ENCODE measurements at places on chromosomes 16 and 17.

GRCh38 chr17:26963163-26963503 is 330.8 kb upstream of the WSB1 start:
- no peak for DNase-seq

GRCh38 chr16:15640966-15641365 is 2.0 kb downstream of the MARF1 start:
- DNase-seq, result no peak

DNA sequence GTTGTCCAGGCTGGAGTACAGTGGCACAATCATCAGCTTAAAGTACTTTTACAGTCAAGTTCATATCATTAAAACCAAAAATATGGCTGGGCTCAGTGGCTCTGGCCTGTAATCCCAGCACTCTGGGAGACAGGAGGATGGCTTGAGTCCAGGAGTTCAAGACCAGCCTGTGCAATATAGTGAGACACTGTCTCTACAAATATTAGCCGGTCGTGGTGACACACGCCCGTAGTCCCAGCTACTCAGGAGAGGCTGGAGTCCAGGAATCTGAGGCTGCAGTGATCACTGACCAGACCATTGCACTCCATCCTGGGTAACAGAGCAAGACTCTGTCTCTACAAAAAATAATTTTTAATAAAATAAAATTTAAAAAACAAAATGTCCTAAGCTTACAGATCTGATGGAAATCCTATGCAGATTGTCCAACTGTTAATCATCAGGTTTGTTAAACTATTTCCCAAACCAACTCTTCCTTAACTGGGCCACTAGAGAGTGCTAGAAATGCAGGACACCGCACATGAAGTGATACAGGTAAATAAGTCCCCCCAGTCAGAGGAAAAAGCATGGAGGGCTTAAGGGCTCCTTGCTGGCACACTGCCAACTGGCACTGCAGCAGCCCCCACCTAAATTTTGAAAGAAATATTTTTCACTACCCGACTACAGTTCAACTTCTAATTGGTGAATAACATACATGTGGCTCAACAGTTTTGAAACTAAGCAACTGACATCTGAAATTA is 2.8 kb downstream of the USP22 start:
- peak; percentile 82 for DNase-seq

- no peak for DNase-seq
These were observed 167.1 kb upstream of the FOXF1 start for GRCh38 chr16:86343027-86343795.

GRCh38 chr16:78460428-78460827 is 361.0 kb downstream of the WWOX start:
- DNase-seq, result no peak

GRCh38 chr16:582614-583331 is 7.1 kb upstream of the RAB40C start:
- peak; percentile 30 for DNase-seq

DNA sequence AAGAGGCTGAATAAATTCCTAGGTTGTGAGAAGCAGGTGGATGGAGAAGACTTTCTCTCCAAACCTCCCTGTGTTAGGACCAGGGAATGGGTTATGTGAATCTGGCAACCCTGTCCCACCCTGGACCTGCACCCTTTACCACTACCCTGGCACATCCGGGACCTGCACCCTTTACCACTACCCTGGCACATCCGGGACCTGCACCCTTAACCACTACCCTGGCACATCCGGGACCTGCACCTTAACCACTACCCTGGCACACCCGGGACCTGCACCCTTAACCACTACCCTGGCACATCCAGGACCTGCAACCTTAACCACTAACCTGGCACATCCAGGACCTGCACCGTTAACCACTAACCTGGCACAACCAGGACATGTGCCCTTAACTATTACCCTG is 207.0 kb upstream of the CACNG3 start:
- DNase-seq, result no peak

DNA sequence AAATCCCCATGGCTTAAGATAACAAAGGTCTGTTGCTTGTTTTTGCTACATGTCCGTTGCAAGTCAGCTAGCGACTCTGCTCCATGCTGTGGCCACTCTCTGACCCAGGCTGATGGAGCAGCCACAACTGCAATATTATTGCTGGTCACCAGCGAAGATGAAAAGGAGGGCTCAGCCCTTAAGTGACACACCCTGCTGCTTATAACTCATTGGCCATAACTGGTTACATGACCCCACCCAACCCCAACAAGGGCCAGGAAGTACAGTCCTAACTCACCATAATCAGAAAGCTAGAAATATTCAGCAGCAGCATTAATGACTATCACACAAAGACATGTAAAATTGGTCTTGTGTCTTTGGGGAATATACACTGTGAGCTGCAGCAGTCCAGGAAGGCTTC is 224.3 kb downstream of the SOX9 start:
- DNase-seq, result no peak

GRCh38 chr16:66910175-66910940 is 8.3 kb downstream of the CDH16 start:
- DNase-seq, result no peak

DNA sequence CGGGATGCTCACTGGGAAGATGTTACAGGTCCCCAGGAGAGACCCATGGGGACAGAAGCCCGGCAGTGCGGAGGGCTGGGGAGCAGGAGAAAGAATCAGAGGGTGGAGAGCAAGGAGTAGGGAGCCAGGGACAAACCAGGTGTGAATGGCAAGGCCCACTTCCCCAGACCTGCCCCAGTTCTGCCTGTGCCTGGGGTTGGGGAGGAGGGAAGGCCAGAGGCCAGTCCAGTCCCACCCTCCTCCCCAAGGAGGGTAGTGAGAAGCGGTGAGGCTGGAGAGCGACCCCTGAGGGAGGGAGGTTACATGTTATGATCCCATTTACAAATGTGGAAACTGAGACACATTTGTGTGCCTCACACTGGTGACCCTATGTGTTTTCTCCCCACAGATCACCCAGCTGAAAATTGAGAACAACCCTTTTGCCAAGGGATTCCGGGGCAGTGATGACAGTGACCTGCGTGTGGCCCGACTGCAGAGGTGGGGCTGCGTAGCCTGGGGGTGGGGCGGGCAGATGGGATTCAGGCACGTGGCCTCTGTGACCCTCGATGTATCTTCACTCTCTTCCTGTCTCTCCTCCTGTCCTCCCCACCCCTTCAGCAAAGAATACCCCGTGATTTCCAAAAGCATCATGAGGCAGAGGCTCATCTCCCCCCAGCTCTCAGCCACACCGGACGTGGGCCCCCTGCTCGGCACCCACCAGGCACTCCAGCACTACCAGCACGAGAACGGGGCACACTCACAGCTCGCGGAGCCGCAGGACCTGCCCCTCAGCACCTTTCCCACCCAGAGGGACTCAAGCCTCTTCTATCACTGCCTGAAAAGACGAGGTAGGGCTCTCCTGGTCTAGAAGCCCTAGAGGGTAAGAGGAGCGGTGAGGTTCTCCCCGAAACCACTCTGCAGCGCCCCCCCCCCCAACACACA is 27.5 kb downstream of the TBX4 start:
- no peak for DNase-seq

DNA sequence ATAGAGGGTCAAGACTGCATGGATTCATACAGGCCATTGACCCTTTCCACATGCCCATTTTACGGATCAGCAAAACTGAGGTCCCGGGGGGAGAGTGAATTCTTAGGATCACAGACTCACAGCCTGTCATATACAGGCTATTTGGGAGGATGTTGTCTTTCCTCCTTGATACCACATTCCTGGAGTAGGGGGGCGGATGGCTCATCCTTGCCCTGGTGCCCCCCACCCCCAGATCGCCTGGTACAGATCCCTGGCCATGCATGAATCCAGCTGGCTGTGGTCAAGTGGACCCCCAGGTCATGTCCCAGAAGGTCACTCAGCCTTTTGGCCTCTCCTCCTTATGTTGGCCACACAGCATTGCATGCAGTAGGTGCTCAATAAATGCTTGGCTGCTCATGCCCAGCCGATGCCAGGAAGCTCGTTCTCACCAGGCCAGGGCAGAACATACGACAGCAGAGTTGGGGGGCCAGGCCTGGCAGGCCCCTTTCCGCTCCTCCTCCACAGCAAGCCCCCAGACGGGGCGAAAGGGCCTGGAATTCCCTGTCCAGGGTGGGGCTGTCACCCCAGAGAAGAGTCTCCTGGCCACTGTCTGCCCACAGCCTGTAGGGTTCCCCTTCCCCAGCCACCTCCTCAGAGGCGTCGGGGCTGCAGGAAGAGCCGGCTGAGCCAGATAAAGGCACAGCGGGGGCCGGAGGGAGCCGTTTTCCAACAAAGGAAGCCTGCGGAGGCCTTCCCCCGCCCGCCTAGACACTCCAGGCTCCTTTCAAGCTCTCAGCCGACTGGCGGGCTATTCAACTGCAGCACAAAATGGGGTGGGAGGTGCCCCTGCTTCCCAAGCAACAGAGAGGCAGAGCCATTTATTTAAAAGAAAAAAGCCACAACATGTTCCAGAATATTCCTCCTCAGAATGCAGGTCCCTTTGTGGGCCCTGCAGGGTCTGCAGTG is 215.7 kb upstream of the CIBAR2 start:
- DNase-seq, result peak; percentile 64

DNA sequence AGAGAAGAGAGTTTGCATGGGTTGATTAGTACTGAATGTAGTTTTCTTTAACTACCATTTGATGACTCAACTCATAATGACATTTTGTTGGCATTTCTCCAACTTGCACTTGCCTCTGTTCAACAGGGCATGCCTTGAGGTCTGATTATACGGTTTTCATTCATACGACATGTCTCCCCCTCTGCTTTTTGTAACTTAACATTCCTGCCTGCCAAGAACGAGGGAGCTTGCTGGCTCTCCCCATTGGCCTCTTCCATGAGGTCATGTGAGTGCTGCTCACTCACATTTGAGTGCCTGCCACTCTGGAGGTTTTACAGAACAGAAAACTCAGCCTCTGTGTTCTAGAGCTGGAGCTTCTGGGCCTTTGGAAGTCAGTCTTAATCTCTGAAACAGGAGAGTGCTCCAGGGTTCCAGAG is 19.7 kb downstream of the MAP2K6 start:
- DNase-seq, result peak; percentile 44

GRCh38 chr16:35743101-35743692 is 2283.8 kb downstream of the TP53TG3F start:
- DNase-seq, result no peak

- DNase-seq, result no peak
These were observed 6.2 kb upstream of the SLC7A6 start for GRCh38 chr16:68257906-68258800.

DNA sequence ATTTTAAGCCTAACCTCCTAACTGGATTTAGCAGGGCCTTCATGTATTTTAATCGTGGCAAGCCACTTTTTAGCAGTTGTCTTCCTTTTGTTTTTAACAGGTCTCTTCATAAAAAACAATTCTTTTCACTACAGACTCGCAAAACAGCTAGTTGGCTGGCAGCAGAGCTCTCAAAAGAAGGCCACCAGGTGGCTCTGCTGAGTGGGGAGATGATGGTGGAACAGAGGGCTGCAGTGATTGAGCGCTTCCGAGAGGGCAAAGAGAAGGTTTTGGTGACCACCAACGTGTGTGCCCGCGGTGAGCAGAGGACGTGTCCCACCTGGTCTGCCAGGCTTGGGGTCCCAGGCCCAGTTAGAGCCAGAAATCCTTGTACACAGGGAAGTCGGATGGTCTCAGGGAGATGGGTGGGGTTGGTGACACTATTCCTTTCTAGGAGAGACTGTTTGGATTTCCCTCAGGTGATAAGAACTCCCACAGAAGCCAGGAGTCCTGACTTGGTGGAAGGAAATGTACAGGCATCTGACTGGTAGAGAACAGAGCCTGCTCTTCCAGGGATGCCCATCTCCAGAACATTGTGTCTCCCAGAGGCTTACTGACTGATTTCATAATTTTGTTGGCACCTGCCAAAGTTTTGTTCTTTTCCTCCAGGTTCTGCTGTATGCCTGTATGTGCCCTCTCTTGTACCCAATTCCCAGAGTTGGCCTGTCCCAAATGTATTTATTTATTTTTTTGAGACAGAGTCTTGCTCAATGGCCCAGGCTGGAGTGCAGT is 14.9 kb upstream of the DDX19A start:
- DNase-seq, result no peak

GRCh38 chr17:33970279-33970678 is 284.8 kb upstream of the CCL2 start:
- DNase-seq, result no peak

DNA sequence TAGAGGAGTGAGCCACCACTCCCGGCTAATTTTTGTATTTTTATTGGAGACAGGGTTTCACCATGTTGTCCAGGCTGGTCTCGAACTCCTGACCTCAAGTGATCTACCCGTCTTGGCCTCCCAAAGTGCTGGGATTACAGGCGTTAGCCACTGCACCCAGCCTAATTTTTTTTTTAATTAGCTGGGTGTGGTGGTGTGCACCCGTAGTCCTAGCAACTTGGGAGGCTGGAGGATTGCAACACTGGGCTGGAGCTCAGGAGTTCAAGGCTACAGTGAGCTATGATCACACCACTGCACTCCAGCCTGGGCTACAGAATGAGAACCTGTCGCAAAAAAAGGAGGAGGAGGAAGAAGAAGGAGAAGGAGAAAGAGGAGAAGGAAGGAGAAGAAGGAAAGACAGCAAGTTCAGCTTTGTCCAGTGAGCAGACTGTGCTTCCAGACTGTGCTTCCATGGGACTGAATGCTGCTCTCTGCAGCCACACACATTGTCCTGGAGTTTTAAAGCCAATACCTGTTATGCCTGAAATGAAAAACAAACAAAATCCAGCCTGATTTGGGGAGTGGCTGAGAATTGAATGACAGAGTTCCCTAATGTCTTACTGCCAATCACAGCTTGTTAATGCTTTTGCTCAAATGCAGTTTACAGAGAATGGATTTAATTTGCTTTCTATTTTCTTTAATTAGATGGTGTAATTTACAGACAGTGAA is 2.8 kb upstream of the TNFRSF13B start:
- DNase-seq, result no peak

DNA sequence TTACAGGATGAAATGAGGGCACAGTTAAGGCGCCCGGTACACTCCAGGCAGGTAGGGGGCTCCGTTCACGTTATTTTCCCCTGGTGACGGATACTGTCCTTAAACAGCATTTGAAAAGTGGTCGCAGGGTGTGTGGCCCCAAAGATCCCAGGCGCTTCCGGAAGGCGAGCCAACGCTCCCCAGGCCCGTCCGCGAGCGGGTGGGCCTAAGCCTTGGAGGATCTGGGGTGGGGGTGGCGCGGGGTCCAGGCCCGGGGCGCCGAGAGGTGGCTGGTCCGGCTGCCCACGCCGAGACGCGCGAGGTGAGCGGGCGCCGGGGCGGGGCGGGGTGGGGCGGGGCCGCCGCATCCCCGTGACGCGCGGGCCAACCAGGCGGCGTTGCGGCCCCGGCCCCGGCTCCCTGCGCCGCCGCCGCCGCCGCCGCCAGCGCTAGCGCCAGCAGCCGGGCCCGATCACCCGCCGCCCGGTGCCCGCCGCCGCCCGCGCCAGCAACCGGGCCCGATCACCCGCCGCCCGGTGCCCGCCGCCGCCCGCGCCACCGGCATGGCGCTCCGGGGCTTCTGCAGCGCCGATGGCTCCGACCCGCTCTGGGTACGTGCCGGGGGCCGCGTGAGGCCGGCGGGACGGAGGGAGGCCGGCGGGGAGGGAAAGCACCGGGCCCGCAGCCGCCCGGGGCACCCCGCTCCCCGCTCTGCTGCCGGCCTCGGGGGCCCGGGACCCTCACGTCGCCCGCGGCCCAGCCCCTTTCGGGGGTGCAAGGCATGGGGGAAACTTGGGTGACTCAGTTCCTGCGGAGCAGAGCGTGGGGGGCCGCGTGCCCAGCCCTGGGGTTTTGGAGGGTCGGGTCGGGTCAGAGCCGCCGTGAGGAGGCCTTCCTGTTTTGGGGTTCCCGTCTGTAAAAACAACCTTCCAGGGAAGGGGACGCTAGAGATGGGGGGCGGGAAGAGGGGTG is at the start of gene ABCC1:
ABCC1 (plus strand) TSS at position 407 of the 951 bp plus-strand sequence; CDS start at position 543, 136 bp downstream.
- peak; percentile 37 for DNase-seq
